ENCODE measurements at places on chromosomes 12 and 14.

- no peak for DNase-seq
Measured at GRCh38 chr12:22974865-22975264, 349.9 kb downstream of the ETNK1 start.

DNA sequence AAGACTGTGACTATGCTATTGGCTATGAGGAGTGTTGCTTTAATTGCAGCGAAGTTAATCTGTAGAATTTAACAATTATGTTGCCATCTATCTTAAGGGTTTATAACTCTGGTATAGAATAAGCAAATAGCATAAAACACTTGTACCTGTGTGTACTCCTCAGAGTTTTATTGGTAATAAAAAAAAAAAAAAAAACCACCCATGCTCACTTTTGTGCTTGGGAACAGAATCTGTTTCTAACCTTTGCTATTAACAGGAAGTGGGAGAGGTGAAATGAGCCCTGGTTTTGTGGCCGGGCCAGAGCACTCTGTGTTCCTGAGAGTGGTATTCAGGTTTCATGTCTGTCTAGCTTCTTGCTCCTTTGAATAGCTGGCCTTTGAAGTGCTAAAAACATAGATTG, 53.1 kb downstream of the PDE3A start:
- no peak for DNase-seq

DNA sequence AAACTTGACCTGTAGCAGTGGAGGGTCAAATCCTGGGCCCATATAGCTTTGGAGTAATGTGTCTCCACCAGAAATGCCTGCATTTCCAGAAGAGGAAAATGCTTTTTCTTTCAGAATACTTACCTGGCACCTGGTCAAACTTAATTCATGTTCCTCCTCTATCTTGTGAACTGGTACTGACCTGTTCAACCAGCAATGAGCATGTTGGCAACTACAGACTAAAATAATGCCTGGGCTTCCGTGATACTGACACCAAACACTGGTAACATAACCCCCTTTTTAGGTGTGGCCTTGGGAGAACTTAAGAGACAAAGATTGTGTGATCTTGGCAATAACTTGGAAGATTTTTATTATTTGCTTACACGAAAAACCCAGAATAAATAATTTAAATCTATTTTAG, 23.8 kb upstream of the MGST1 start:
- DNase-seq: no peak

DNA sequence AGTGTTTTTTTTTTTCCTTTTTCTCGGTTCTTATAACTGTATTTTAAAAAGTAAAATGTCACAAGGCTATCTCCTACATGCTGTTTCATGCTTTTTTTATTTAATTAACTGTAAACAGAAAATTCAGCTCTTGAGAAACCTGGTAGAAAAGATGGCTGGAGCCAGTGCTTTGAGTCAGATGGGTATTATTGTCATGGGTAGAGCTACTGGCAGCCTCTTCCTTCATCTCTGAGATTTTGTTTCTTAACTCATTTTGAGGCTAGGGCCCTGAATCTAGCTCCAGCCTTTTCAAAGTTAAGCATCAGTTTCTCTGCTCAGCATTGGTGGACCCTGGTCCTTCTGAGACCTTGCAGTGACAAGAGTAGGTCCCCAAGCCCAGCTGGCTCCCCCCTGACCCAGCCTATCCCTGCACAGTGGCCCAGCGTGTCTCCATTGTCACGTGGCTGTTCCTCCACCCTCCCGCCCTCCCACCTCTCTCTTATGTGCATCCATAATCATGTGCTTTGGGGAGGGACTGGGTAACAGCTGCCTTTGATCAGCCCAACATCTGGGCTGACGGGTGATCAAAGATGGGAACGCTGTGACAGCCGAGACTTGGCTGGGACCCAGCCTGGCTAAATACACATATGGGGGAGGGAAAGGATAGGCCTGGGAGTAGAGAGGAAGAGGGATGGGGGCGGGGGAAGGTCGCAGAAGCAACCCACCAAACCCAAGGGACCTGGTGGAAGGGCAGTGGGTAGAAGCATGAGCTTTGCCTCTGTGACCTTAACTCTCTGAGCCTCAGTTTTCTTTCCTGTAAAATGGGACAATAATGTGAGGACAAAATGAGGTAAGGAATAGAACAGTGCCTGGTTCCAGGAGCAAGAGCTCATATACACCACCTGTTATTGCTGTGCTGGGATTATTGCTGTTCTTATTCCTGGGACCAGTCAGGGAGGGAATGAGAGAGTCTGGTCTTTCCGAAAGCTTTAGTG, 24.4 kb upstream of the RBM19 start:
- no peak for DNase-seq

DNA sequence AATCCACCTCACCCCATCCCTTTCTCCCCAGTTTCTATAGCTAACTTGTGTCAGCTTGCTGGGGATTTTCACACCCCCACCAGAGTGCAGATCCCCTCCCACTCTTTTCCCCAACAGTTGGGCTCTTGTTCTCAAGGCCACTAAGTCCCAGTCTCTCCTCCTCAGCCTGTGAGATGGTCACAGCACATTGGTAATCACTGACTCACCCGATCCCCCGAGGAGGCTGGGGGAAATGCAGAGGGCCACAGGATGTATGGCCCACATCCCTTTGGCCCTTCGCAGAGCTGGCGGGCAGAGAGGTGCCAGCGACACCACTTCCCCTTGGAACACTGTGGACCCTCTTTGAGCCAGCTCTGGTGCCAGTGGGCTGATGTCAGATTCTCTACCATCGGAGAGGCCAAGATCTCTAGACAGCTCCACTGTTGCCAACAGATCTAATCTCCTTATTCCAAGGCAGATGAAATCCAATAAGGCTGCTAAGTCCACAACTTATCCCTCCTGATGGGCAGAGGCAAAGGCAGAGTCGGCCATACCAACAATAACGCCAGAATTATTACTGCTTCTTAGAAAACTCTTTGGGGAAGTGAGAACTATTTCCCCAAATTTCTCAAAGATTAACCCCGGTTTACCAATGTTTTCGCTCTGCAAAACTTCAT, 1.6 kb downstream of the FMNL3 start:
- DNase-seq: no peak

DNA sequence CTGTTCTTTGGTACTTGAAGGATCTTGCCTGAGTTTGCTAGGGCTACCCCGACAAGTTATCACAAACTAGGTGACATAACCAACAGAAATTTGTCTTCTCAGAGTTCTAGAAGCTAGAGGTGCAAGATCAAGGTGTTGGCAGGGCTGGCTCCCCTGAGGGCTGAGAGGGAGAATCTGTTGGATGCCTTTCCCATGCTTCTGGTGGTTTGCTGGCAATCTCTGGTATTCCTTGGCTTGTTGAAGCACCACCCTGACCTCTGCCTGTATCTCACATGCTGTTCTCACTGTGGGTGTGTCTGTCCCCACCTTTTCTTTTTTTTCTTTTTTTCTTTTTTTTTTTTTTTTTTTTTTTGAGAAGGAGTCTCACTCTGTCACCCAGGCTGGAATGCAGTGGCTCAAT, 81.2 kb downstream of the VCPKMT start:
- DNase-seq: no peak

- no peak for DNase-seq
Measured at GRCh38 chr12:51187370-51187987, 14.5 kb upstream of the TFCP2 start.

DNA sequence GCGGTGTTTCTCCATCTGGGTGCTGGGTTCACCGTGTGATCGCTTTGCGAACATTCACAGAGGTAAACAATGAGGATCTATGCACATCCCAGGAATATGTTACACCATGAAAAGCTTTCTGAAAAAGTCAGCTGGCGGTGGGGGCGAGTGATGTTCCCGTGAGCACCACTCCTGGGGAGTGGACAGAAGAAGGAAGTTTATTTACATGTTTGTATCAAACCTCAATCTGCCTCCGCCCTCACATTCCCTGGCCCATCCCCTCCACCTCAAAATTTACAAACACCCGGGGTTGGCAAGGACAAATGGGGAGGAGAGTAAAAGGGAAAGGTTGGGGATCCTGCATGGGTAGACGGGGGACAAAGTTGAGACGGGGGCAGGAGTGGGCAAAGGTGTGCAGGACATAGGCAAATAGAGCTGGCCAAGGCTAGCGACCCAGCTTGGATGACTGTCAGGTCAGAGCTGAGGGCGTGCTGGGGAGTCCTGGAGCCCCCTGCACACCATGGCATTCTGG, 6.9 kb downstream of the TNFRSF1A start:
- DNase-seq: no peak

- DNase-seq: peak; percentile 68
Measured at GRCh38 chr14:36604757-36605505, 22.5 kb upstream of the NKX2-8 start.

DNA sequence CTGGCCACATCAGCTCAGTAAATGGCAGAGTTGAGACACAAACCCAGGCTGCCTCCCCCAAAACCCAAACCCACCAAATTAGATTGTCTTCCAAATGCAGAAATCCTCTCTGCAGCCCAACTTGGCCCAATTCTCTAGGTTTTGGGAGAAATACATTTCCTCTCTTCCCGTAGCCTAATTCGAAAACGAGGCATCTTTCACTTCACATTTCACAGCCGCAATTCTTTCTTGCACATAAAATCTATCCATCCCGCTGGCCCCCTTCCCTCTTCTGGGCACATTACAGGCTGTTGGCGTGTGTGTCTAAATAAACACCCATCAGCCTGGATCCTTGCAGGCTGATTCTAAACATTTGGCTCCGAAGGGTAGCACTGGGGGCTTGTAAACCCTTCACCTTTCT, 83.8 kb upstream of the VRK1 start:
- no peak for DNase-seq

DNA sequence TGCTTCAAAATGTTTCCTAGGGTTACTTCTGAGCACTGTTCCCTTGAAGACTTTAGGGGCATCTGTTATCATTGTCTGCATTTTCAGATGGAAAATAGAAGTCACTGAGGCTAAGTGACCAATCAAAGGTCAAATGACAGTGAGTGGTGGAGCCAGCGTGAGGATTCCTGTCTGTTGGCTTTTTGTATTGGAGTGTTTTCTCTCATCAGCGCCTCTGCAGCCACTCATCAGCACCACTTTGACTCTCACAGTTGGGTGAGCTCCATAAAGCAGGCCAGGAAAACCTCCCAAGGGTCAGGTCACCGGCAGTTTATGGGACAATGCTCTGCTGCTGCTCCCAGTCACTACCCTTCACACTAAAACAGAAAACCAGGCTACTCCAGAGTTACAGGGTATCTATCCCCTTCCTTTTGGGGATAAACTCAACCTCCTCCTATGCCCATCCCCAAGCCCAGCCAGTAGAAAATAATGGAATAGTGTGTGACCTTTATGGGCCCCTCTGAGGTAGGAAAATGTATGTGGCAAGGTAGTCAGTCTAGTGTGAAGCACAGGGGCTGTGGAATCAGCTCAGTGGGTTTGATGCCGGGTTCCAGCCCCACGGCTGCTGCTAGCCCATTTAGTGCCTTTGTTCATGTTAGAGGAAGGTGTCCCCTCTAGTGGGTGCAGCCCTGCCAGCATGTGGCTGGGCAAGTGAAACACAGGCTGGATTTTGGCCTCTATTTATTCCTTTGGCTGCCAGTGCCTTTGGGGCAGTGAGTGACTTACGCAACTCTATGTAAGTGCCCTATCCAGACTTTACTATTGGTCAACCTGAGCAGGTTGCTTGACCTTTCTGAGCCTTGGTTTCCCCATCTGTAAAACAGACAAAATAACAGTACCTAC, 133.8 kb upstream of the CPM start:
- DNase-seq: no peak

DNA sequence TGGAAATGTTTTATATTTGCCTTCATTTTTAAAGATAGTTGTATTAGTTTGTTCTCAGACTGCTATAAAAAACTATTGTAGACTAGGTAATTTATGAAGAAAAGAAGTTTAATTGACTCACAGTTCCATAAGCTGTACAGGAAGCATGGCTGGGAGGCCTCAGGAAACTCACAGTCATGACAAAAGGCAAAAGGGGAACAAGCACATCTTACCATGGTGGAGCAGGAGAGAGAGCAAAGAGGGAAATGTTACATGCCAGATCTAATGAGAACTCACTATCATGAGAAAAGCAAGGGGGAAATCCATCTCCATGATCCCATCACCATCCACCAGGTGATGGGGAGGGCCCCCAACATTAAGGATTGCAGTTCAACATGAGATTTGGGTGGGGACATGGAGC, 35.5 kb upstream of the UNC79 start:
- no peak for DNase-seq

DNA sequence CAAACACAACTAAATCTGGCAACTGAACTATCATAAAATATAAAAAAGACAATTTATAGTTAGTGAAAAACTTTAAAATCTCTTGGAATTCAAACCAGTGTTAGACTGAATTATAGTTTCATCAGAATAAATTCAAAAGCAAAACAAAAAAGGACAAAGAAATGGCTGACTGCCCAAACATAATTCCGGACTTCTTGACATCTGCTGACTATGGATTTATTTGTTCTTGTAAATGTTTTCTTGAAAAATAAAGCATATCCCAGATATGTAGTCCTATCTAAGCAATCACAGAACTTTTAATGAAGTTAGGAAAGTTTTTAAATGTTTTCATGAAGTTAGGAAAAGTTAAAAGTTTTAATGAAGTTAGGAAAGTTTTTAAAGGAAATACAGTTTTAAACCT, 45.8 kb upstream of the CNTN1 start:
- DNase-seq: no peak

- no peak for DNase-seq
Measured at GRCh38 chr14:24110060-24110459, 4.5 kb upstream of the DCAF11 start.

DNA sequence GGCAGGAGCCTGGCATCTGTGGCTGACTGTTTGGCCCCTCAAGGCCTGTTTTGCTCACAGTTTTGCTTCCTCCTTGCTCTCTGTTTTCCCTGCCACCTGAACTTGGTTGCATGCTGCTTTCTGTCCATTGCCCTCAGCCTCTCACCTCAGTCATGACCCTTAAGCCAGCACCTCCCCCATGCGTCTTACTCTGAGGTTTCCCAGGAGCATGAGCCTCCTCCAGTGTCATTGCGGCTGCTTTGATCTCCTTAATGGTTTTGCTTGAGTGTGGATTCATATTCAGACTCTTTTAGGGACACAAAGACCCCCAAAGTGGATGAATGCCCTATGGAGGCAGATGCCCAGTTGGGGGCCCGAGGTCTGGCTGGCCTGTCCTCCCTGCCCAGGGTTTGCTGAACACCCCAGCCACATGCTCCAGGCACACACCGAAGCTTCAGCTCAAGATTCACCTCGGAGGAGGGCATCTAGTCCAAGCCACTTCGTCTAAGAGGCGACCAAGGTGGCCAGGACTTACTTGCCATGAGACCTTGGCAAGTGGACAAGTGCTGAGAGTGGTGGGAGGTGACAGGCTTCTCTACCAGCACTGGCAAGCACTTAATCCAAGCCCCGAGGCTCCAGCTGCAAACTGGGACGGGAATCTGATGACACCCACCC, 95.4 kb upstream of the DIO3 start:
- no peak for DNase-seq

- DNase-seq: no peak
Measured at GRCh38 chr12:104292872-104293794, 10.4 kb upstream of the EID3 start.

- peak; percentile 79 for DNase-seq
Measured at GRCh38 chr12:52903285-52903854, 1.5 kb downstream of the KRT8 start.

- no peak for DNase-seq
Measured at GRCh38 chr12:63036216-63036973, 101.4 kb upstream of the PPM1H start.

GRCh38 chr14:31941487-31941886, 135.6 kb upstream of the ARHGAP5 start:
- no peak for DNase-seq

GRCh38 chr14:102849526-102850379, 72.5 kb downstream of the TRAF3 start:
- DNase-seq: no peak

GRCh38 chr12:23950775-23951451, 1.4 kb upstream of the SOX5 start:
- peak; percentile 27 for DNase-seq

- no peak for DNase-seq
Measured at GRCh38 chr12:69459477-69459876, 10.7 kb upstream of the FRS2 start.
